RKO (cell line): ENCODE measurements at places on chromosomes 12 and 14.

DNA sequence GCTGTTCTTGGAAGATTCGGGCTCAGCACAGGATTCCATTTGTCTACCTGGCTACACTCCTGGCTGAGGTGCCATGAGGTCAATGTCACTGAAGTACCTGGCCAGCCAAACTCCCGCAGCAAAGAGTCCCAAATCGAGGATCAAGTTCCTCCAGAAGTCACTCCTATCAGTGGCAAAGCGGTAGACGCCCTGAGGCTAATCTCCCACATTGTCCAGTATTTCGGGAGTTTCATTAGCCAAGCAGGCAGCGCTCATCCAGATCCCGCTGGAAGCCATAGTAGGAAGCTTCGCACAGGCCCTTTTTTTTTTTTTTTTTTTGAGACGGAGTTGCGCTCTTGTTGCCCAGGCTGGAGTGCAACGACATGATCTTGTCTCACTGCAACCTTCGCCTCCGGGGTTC lies 8.9 kb upstream of the AACS start:
- no peak for DNase-seq

GRCh38 chr14:42929806-42930480 lies 1323.3 kb downstream of the LRFN5 start:
- DNase-seq, result no peak

- DNase-seq, result peak; percentile 25
Observed at GRCh38 chr12:106897082-106897481, 58.6 kb upstream of the TMEM263 start.

DNA sequence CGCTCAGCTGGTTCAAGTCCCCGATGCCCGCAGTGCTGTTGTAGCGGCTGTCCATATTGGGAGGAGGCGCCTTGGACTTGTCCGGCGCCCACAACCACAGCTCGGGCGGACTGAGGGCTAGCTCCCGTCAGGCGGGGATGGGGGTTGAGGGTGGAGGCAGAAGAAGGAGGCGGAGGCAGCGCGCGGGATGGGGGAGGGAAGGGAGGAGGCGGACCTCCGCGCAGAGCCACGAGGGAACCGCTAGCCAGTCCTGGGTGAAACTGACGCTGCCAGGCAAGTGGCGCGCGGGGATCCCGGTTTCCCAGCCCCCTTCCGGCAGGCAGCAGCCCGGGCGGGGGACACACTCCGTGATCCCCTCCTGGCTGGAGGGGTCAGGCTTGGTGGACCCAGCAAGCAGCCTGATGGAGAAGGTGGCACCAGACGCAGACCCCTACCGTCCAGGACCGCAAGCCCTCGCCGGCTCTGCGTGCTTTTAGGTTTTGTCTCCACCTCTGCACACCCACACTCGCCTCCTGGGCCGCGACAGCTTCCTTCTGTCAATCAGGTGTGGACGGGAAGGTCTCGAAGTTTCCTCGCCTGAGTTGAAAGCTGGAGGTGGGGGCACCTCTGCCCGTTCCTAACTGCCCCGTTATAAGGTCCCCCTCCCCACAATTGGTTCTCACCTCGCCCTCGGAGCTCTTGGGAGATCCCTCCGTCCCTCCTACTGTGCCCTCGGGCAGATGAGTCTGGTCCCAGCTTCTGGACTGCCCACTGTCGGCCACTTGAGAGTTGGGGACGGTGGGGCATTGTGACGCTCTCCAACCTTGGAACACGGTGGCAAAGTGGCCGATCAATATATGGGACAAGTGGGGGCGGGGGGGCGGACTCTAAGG lies at the start of gene CPNE8:
TSS of gene CPNE8 (minus strand) at position 112 of the 872 bp plus-strand sequence. CDS start at position 55, 57 bp downstream.
- DNase-seq, result no peak

GRCh38 chr12:106251631-106252455 lies 4.0 kb upstream of the CKAP4 start:
- DNase-seq, result no peak

- no peak for DNase-seq
Observed at GRCh38 chr12:19263672-19264071, 134.1 kb downstream of the PLEKHA5 start.

- DNase-seq, result no peak
Observed at GRCh38 chr14:102573591-102574046, 18.8 kb upstream of the RCOR1 start.
